ENCODE measurements at places on chromosomes 2 and 18.

GRCh38 chr2:64946769-64947247 lies 42.4 kb upstream of the SLC1A4 start:
- DNase-seq = no peak

DNA sequence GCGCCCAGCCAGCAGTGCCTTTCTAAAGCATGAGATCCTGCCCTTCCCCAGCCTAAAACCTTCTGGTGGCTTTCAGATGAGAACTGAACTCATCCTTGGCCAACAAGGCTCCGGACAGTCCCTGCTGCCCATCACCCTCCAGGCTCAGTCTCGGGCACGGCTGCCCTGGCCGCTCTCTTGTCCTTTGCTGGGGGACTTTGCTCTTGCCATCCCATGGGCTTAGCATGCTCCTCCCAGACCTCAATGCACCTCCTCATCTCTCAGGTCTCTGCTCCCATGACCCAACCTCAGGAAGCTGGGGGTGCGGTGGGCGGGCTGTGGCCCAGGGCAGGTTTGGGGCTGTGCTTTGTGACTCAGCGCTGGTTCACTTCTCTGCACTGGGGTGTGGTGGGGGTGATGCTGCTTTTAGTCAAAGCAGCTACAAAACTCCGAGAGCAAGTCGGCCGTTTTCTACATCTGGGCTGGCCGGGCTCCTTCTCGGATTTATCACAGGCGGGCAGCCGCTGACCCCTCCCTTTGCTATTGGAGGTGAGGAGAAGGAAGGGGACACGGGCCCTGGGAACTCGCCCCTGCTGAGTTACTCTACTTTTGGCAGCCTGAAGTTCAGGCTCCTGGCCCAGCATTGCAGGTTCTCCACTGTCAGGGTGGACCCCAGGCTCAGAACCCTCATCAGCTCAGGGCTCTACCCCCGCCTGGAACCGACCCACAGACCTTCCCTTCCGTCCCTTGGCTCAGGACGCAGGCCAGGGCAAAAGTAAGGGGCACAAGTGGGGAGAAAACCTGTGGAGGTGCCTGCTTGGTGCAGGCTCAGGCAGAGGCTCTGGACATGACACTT lies 90.6 kb upstream of the TAF1B start:
- no peak for DNase-seq

DNA sequence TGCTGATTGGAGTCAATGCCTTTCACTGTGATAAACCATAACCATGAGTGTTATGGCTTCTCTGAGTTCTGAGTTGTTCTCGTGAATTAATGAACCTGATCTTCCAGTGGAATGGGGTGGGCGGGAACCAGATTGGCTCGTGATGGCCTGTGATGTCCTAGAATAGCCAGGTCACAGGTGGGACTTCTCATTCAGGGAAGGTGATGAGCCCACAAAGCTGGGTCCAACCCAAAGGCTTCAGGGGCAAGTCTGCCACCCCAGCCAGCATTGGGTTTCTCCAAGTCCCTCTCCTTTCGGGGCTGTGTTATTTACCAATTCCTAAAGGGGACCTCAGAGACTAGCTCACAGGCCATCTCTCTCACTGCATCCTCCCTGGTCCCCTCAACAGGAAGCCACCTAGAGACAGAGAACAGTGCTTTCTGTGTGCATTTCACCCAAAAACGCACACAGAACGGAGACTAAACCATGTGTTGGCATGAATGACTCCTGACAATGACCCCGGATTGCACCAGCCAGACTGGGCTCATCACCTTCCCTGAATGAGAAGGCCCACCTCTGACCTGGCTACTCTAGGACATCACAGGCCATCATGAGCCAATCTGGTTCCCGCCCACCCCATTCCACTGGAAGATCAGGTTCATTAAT lies 85.5 kb downstream of the MALT1 start:
- DNase-seq = no peak

- DNase-seq = no peak
These were observed 3.8 kb downstream of the SP3 start for GRCh38 chr2:173961346-173961705.

DNA sequence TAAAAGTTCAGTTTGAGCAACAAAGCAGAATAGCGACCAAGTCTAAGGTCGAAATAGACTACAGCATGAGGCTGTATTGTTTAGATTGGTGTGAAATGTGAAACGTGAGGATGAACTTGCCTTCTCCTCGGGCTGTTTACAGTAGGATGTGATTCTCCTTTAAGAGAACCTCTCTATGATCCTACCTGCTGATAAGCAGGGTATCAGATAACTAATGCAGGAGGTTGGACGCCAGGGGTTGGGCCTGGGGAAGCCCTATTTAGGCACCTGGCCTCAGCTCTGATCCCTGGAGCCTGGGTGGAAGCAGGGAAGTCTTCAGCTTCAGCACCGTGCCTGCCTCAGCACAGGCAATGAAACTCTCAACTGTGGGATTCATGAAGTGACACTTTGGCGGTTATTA lies 11.4 kb downstream of the CRYGD start:
- peak; percentile 66 for DNase-seq

DNA sequence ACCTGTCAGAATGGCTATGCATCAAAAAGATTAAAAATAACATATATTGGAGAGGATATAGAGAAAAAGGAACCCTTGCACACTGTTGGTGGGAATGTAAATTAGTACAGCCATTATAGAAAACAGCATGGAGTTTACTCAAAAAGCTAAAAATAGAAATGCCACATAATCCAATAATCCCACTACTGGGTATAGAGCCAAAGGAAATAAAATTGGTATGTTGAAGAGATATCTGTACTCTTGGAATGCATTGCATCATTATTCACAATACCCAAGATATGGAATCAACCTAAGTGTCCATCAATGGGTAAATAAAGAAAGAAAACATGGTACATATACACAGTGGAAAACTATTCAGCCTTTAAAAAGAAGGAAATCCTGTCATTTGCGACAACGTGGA lies 77.2 kb downstream of the C1D start:
- DNase-seq = no peak

GRCh38 chr2:17538844-17539554 lies 1.5 kb upstream of the VSNL1 start:
- DNase-seq = peak; percentile 9

- DNase-seq = no peak
These were observed 206.1 kb downstream of the RAB3GAP1 start for GRCh38 chr2:135258193-135258592.

DNA sequence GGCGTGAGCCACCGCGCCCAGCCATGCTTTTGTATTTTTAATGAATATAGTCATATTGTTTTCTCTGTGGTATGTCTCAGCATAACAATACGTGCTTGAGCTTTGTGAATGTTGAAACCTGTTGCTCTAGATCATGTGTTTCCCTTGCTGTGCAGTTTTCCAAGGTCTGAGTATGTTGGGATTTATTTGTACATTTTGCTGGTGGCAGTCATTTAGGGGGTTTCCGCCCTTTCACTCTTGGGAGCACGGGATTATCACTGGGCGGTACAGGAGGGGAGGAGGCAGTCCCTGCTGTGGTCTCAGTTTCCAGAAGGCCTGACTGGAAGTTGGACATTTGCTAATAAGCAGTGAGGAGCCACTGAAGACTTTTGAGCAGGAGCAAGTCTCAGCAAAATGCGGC lies 24.9 kb upstream of the CATIP start:
- DNase-seq = no peak

GRCh38 chr2:202608142-202608852 lies 26.5 kb upstream of the FAM117B start:
- DNase-seq = no peak

DNA sequence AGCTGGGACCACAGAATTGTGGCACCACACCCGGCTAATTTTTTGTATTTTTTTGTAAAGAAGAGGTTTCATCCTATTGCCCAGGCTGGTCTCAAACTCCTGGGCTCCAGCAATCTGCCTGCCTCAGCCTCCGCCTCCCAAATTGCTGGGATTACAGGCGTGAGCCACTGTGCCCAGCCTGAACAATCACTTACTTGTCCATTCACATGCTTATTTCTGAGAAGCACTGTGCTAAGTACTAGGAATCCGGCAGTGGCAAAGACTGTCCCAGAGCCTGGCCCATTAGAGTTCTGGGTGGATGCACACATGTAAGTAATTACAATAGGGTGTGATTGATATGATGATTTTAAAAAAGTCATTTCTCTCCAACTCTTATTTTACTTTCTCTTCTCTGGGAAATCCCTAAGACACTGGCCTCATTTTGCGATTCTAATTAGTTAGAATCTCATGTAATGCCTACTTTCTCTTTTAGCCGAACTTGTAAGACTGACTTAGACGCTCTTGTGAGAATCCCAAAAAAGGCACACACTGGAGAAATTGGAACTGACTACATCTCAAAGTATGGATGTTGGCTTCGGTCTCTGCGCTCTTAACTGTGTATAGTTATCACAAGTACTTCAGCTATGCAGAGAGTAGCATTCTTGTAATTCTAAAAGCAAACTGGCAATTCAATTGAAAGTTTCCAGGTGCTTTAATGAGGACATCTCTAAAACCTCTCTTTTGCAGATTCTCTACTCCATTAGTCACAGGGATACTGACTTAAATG lies 567.7 kb downstream of the DCC start:
- DNase-seq = no peak

DNA sequence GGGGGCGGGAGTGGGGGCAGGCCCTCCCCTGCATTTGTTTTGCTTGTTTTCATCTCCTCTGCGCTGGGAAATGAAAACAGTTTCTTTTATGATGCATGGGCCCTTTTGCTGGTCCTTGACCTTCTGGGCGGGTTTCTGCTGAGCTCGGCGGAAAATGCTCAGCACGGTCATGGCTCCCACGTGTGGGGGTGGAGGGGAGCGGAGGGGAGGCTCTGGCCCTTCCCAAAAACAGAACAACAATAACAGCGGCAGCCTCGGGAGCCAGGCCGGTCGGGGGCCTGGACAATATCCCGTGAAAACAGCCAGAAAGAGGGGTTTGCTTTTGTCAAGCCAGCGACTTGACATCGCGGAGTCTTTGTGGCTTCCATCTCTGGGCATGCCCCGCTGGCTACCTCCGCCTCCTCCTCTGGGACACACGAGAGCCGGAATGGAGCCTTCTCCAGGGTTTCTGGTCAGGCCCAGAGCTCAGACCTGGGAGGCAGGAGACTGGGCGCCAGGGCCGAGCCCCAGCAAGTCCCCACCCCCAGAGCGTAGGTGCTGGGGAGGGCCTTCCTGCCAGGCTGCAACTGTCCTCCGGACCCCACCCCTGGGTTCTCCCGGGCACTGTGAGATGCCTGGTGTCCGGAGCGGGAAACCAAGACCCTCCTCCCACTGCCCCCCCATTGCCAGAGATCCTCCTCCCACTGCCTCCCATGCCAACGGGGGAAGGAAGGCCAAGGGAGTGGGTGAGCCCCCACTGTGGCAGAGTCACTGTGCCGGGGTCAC lies 35.9 kb upstream of the SNED1 start:
- no peak for DNase-seq

DNA sequence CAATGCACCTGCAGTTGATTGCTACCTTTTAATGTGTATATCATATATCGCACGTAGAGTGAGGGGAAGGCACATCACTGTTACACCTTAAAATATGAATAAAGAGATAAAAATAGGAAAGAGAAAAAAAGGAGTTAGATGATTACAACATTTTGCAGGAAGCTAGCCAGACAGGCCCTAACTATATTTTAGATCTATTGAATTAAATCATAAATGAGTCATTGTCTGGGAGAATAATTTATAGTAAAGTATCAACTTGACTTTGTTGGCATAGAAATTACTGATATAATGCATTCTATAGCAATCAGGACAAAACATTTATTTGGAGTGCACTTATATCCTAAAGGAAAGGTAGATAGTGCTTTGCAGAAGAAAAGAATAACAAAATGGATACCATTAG lies 384.9 kb upstream of the NXPH2 start:
- no peak for DNase-seq

GRCh38 chr2:98436734-98437133 lies 7.9 kb upstream of the INPP4A start:
- DNase-seq = no peak

DNA sequence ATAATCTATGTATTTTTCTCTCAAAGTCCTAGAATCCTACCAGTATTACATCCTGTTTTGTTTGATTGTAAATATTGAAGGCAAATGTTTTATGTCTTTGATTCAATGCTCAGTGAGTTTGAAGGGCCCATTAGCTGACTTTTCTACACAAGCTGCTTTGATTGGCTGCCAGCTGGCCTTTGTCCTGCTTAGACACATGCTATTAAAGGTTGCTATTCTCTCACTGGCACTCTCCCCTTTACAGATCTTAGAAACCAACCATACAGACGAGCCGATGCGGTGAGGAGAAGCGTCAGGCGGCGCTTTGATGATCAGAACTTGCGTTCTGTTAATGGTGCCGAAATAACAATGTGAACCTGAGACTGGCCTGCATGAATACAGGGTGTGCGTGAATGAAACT lies 69.7 kb downstream of the PRPF40A start:
- DNase-seq = no peak

DNA sequence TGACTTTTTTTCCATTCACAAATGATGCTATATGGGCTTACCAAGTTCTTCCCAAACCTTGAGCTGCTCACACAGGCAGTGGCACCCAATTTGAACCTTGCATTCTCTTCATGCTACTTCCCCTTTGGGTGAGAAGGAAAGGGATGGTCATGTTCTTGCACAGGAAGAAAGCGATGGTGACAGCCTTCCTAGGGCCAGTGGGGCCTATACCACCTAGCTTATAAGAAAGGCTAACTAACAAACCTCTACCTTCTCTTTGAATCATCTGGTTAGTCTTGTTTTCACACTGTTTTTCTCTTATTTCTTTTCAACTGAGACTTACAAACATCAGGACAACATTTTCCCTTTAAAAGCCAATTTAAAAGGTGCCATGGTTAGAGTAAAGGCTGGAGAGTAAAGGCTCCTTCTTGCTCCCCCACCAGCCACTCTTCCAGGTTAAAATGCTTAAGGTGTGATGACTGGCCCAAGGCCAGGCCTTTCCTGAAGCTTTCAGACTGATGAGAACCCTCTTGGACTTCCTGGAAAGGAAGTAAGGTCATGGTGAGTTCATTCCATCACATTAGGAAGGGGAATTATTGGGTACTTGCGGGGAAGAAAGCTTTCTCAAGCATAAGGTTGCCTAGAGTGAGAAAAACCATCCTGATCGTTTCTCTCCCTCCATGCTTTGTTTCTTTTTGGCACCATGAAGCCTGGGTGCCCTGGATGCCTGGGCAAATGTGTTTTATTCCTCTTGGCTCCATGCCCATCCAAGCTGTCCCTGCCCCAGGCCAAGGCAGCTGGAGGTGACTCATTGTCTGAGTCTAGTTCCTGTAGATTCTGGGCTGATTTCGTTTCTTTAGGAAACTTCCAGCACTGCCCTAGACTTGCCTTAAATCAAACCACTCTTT lies 41.4 kb upstream of the ITGB6 start:
- no peak for DNase-seq

GRCh38 chr2:96098900-96099590 lies 17.3 kb downstream of the ADRA2B start:
- no peak for DNase-seq

DNA sequence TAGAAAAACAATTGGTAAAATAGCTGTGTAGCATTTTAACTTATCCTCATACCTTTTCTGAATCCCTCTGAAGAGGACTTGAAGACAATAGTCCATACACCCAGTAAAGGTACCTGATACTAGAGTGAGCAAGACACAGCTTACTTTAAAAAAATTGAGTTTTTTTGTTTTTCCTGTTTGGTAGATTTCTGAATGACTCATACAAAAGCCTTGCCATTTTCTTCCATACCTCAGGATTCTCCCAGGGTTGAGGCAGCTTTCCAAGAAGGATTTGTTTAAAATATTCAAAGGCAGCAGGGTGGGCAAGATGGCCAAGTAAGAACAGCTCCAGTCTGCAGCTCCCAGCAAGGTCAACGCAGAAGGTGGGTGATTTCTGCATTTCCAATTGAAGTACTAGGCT lies 551.0 kb upstream of the LRATD1 start:
- no peak for DNase-seq

All from NCI-H2171 (cell line).